ENCODE measurements at places on chromosomes 3 and 15.

GRCh38 chr3:188659449-188660090, 505.6 kb downstream of the LPP start:
- DNase-seq, result no peak

DNA sequence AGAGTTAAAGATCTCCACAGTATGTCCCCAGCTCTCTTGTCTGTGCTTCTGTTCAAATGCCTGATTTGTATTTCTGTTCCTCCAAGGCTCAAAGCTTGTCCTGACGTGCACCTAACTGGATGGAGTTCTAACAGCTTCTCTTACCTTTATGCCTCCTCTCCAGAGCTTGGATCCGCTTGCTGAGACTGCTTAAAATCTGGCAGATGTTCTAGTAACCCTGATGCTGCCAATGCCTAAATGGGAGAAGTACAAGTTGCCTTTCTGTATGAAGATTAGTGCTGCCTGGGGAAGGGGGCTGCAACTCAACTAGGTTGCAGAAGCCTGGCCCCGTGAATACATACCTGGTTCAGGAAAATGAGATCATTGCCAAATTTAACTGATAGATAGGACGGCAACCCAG, 354.5 kb upstream of the KCNMB2 start:
- no peak for DNase-seq

DNA sequence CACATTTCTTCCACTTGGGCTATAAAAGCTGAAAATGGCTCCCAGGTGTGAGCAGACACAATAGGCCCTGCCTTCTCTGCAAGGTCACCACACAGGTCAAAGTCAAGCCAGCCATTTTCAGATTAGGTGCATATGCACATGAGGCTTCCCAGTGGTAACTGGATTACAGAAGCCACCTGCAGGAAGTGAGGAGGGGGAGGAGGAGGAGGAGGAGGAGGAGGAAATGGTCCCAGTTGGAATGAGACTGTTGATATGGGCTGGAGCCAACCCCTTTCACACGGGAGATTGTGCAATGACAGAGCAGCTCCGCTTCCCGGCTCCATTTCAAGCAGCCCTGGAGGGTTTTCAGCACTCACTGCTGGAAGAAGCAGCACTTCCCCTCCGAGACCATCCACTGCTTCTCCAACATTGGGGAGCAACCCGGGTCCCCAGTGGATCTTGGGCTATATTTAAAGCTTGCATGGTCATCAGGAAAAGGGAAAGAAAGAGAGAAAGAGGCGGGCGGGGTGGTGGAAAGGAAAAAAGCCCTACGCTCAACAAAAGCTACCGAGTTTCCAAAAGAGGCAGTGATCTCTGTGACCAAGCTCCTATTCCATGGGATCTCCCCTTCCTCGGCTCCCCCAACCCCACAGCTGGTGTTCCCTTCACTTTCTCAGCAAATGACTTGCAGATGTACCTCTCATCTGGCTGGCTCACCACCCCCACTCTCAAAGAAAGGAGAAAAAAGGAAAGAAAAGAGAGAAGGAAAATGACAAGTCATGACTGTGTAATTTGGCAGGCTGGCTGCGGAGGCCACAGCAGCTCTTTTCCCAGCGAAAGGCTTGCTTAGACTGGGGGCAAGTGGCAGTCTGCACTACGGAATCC, 58.3 kb downstream of the LRIG1 start:
- DNase-seq, result no peak

DNA sequence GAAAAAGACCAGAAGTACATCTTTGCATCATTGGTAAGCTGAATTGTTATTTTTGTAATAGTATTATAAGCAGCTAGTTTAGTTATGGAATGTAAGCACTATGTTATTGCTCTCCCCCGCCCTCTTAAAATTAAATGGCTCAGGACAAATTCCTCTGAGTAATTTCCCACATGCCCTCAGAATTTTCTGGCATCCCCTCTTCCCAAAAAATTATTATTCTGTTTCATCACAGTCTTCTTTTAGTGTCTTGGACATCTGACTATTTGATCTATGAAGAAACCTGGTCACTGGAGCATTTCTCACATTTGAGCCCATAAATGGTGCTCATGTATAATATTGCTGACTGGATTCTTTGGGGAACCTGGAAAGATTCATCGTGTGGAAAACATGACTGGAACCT, 68.3 kb downstream of the KLHL25 start:
- DNase-seq, result no peak

- no peak for DNase-seq
Observed at GRCh38 chr15:101439920-101440319, 49.6 kb downstream of the PCSK6 start.

DNA sequence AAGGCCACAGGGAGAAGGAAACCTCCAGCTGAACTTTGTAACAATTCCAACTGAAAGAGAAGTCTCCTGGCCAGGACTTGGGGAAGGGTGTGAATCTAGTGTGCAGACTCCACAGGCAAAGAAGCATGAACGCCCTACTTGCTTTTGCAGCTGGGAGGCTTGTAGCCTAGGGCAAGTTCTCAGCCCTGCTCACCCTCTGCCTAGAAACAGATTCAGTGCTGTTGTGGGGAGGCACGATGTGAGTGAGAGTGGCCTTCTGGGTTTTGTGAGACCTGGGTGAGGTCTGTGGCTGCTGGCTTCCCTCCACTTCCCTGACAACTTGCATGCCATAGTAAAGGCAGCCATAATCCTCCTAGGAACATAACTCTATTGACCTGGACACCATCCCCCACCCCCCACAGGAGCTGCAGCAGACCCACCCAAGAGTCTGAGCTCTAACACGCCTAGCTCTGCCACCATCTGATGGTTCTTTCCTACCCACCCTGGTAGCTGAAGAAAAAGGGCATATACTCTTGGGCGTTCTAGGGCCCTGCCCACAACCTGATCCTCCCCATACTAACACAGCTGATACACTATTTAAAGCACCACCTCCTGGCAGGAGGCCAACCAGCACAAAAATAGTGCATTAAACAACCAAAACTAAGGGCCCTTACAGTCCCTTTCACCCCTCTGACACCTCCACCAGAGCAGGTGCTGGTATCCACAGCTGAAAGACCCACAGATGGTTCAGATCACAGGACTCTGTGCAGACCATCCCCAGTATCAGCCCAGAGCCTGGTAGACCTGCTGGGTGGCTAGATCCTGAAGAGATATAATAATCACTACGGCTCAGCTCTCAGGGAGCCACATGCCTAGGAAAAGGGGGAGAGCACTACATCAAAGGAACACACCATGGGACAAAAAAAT, 426.5 kb downstream of the IGSF11 start:
- DNase-seq, result no peak

- DNase-seq, result no peak
Observed at GRCh38 chr15:91689377-91689776, 164.1 kb upstream of the SLCO3A1 start.

DNA sequence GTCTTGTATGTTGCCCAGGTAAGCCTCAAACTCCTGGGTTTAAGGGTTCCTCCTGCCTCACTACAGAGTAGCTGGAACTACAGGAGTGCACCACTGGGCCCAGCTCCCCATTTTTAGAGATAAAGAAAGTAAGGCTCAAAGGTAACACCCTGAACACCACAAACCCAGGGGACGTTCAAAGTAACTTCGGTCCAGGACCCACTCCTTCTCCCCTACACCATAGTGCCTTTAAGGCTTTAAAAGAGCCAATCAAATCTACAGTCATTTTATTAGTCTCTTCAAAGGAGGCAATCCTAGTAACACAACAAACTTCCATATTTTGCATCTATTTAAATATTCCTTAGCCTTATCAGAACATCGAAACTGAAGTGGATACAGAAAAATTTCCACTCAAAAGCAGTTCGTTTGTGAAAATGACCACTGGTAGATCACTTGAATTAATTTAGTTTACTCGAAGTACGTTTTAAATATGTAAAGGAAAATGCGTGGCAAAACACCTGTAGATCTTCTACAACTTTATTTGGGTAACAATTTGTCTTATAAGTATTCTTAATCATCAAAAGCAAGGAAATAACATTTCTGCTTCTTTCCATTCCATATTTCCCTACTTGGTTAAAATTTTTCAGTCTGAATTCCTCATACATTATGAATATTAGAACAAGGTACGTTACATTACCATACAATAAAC, 1.8 kb downstream of the STAG1 start:
- DNase-seq, result no peak

GRCh38 chr15:72852273-72852672, 68.7 kb upstream of the ADPGK start:
- DNase-seq, result no peak

DNA sequence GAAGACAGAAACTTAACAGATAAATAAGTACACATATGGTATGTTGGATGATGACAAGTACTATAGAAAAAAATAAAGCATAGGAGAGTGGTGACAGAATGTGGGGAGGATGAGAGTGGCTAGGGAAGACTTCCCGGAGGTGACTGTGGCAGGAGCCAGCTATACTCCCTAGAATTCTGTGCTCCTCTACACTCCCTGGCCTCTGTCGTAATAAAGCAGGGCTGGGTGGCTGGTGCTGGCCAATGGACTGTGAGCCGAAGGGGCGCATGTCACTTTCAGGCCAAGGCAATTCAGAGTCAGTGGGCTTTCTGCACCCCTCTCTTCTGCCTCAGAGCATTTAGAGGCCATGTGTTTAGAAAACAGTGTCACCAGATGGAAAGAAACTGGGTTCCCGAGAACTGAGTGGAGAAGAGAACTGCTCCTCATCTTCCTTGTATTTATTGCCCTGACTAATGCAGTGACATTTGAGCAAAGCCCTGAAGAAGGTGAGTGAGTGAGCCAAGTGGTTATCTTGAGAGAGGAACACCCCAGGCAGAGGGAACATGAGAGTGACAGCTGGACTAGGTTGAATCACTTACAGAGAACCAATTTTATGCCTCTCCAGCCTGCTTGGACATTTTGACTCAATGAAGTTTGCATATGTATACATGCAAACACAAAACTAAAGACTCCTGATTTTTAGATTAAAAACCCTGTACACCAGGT, 5.2 kb upstream of the VPS8 start:
- no peak for DNase-seq

GRCh38 chr3:144989807-144990206, 1018.2 kb downstream of the DIPK2A start:
- DNase-seq, result no peak

DNA sequence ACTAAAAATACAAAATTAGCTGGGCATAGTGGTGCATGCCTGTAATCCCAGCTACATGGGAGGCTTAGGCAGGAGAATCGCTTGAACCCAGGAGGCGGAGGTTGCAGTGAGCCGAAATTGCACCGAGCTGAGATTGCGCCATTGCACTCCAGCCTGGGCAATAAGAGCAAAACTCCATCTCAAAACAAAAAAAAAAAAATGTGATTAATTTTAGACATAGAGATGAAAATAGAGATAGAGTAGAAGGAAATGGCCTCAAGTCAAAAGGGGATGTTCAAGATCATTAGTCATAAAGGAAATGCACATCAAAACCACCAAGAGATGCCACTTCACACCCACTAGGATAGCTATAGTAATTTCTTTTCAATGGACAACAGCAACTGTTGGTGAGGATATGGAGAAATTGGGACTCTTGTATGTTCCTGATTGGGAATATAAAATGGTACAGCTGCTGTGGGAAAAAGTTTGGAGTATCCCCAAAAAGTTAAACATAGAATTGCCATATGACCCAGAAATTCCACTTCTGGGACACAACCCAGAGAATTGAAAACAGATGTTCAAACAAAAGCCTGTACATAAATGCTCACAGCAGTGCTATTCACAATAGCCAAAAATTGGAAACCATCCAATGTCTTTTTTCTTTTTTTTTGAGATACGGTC, 55.4 kb downstream of the ABHD2 start:
- peak; percentile 24 for DNase-seq

DNA sequence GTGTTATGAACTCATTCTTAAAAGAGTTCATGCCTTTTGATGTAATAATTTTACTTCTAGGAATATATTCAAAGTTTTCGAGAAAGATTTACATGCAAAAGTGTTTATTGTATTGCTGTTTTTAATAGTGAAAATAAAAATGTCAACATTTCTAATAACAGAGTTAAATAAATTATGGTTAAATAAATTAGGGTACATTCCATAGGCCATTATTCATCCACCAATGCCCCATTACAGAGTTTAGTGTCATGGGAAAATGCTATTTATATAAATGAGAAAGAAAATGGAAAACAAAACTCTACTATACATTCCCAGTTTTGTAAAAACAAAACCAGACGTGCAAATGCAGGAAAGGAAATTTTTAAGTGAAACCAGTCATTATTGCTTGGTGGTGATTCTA, 538.1 kb upstream of the TBL1XR1 start:
- DNase-seq, result no peak

DNA sequence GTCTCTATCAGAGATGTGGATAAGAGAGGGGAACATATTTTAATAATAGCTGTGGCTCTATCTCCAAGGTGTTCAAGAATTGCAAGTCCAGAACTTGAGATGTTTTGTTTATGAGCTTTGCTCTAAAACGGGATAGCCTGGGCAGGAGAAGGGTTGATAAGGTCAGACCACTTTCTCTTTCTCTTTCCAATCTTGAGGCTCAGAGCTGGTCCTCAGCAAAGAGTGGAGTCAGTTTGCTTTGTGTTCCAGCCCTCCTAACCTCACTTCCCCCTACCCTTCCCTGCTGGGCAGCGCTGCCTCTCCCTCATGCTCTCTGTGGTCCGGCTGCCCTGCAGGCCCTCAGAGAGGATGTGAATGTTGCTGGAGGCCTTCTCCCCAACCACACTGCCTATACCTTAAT, 13.8 kb downstream of the KLHL6 start:
- no peak for DNase-seq

DNA sequence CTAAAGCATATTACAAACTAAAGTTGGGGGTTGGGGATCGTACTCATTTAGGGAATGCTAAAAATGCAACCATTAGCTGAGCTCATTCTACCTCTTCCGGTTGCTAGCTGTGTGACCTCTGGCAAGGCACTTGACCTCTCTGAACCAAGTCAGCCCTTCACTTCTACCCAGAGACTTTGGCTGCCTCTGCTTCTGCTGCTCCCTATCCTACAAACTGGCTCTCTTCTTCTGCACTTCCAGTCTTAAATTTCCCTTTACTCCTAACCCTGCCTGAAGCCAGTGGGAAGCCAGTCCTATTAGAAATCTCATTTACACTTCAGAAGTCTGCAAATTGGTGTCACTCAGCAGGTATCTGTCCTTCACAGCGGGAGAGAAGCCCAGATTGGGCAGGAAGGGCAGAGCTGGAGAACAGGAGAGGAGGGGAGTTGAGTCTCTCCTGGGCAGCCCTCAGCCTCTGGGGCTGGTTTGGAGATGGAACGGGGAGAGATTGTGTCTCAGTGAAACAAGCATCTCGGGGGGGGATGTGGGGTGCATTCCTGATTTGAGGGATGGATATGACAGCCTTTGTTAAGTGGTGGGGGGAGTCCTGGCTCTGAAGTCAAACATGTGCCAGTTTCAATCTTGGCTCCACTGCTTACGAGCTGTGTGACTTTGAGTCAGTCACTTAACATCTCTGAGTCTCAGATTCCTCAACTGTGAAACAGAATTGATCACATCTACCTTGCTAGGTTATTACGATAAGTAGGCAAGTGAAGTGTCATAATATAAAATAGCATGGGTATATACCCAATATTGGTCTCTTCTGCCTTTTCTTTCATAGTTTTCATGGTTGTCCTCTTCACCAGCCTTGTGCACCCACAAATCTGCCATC, 7.8 kb upstream of the AEN start:
- DNase-seq, result no peak

DNA sequence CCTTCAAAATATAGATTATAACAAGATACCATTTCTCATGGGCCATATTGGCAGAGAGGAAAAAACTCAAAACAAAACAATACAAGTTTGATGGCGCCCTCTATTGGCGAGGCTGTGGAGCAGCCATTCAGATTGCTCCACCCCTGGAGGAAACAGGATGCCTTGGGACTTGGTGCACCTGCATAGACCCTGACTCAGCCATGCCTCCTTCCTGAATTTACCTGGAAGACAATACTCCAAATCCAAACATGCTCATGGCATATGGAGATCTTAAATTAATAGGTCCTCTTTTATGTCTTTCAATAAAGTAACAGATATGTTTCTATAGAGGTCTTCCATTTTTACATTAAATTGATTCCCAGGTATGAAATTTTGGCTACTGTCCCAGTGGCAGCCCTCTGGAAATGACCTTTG, 90.0 kb downstream of the APBA2 start:
- DNase-seq, result peak; percentile 69

Measured in CD4-positive, alpha-beta T cell treated with Interleukin-15 for 4 hours (primary cell).